ENCODE measurements at places on chromosomes 12 and 14. TPM values are rescaled to one million over a fixed set of nuclear protein-coding genes. Genes with fewer than 3 reads are reported as not detected.

AQP5 gene
- 7.3 TPM for total RNA-seq

PLEK2 gene
- total RNA-seq, result 4.2 TPM

RNASE1 gene
- total RNA-seq, result 1,558 TPM

PRIMA1 gene
- under 0.01 TPM for total RNA-seq

C14orf180 gene
- total RNA-seq, result not detected

P3H3 gene
- 2.7 TPM for total RNA-seq

ITGA7 gene
- 4.6 TPM for total RNA-seq

KRT83 gene
- total RNA-seq, result not detected

Data from upper lobe of left lung (tissue), 6 donors.